ENCODE measurements at places on chromosomes 3 and 15.

DNA sequence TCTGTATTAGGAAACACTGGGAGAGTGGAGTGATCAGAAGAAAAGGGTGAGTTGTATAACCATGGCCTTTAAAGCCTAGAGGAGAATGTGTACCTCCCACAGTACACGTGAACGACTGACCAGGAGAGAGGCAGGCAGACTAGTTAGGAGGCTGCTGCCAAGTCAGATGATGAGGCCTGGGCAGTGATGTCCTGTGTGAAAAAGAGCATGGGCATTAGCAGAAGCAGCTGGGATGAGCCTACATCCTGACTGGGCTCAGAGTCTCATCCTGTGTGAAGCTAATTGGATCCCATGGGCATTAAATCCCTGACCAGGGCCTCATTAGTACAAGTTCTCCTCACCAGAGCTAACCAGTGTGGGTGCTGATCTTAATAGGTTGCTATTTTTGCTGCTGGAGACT lies 89.1 kb upstream of the SLC2A2 start:
- DNase-seq = no peak

GRCh38 chr15:48775546-48775945 lies 35.3 kb downstream of the CEP152 start:
- no peak for DNase-seq

DNA sequence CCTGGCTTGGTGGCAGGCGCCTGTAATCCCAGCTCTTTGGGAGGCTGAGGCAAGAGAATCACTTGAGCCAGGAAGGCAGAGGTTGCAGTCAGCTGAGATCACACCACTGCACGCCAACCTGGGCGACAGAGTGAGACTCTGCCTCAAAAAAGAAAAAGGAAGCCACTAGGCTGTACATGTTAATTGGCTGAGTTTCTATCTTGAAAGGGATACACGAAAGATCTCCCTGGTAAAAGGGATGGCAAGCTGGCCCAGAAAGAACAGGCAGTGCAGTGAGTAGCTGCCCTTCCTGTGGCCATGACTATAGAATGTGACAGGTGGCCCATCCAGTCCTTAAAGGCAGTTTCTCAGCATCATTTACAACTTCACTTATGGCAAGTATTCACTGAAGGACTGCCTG lies 12.3 kb downstream of the LRIG1 start:
- no peak for DNase-seq

DNA sequence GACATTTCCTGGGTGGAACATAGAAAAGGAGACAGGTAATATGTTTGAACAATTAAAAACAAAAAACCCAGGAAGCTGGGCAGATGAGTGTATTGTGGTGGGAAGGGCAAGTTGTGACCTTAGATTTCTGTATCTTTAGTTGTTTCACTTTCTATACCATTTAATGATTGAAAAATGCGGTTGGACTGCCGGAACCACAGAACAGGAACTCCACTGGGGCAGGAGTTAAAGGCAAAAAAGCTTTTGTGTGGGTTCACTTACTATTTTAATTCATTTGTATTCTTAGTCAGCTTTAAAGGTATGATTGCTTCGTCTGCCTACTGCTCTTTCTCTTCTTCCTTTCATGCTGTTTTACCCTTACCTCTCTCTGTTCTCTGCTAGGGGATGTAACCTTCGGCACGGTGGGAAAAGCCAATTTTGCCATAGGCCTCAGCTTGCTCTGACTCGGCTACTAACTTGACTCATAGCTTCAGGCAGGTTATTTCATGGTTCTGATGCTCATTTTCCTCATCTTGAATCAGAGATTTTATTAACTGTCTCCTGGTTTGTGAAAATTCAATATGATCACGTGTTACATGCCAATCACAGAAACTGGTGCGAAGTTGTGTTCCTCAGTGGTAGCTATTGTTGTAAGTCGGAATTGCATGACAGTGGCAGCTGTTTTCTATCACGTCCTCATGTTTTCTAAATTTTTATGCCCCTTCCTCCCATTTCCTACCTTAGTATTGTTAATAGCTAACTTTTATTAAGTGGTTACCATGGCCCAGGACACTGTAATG lies 1.6 kb upstream of the MCTP2 start:
- no peak for DNase-seq

DNA sequence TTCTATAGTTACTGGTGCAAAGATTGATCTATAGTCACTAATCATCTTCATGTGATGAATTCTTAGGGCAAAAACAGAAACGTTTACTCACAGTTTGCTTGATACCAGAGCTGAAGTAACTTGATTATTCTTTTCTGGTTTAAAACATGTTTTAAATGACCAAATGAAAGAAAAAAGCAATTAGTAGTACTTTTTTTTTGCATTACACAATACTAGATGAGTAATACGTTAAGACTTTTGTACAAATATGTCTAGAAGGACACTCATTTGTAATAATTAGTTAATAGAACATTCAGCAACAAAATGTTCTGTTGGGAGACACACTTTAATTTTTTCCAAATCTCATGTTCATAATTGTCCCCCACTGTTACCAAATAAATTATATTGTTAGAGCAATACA lies 523.2 kb downstream of the SOX2 start:
- no peak for DNase-seq

DNA sequence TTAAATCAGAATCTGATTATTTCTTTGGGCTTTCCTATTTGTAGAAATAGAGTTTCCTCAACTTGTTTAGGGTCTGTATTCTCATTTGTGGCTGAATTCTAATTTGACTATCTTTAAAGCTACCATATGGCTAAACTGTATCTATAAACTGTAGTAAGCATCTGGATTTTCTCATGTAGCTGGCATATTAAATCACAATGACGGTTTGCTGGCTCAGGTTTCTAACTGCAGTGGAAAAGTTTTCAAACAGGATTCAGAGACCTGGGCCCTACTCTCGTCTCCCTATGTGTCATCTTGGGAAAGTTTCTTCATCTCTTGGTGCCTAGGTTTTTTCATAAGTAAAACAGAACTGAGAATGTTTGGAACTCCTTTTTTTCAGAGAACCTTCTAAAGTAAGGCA lies 68.3 kb downstream of the GALK2 start:
- DNase-seq = no peak

GRCh38 chr15:66908744-66909095 lies 156.7 kb upstream of the SMAD3 start:
- DNase-seq = no peak

- DNase-seq = no peak
Observed at GRCh38 chr3:64766440-64766839, 78.6 kb upstream of the ADAMTS9 start.

DNA sequence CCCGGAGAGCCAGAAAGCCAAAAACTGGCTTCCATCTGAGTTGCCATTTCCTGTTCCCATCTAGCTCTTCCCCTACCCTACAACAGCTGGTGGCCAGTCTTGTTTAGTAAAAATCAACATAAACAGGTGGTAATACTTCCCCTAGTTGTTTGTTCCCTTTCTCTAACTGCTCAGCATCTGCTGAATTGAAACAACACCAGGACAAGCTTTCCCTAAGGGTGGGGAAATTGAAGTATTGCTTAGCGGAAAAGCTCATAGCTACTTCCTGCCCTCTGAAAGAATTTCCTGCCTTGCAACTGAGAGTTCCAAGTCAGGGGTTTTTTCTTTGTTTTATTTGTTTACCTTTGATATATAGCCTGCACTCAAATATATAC lies 66.8 kb downstream of the HMG20A start:
- DNase-seq = no peak

DNA sequence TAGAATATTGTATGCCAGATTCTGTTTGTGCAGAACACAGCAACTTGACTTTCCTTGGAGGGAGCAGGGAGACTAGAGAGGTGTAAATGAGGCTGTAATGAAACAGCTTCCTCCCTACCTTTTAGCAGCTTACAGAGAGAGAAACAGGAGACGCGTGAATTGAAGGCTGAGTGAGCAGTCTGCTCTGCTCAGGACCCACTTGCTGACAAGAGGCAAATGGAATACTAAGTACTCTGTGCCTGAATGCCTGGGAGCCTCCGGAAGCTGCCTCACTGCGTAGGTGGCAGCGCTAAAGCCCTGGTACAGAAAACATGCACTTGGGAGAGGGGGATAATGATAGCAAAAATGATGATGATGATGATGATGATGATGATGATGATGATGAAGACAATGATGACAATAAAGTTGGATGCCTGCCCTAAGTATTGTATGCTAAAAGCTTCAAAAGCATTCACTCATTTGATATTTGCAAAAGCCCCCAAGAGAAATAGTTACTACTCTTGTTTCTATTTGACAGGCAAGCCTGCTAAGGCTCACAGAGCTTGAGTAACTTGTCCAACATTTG lies 548.9 kb downstream of the NTRK3 start:
- no peak for DNase-seq

DNA sequence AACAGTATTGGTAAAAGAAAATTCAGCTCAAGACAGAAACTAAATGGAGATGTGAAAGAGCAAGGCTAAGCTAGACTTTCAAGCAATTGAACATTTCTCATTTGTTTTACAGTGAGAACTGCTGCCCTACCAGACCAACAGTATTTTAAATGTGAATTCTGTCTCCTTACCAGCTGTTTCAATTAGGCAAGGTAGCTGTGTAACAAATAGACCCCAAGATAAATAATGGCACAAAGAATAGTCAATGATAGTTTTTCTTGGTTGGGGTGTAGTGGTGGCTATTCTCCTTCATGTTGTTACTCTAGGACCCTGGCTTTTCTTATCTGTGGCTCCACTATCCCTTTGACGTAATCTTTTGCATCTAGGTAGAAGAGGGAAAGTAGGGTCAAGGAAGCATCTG lies 30.4 kb upstream of the THRB start:
- no peak for DNase-seq

GRCh38 chr3:22994781-22995180 lies 208.3 kb upstream of the UBE2E2 start:
- no peak for DNase-seq

GRCh38 chr3:104316118-104316517 lies 1050.6 kb upstream of the ALCAM start:
- no peak for DNase-seq

DNA sequence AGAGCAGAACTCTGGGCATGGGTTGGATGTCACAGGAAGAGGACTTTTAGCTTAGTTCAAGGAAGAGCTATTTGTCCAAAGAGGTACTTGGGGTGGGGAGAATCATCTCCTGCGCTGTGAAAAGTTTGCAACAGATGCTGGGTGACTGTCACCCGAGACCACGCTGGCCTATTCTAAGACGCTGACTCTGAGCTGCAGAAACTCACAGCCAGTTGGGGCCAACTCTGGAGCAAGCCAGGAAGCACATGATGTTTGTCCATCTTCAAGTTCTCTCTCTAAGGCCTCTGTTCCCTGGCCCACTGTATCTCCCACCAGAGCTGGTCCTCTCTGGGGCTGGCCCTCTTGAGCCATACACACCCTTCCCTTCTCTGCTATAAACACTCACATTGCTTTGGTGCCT lies 17.9 kb upstream of the CDCP1 start:
- DNase-seq = no peak

DNA sequence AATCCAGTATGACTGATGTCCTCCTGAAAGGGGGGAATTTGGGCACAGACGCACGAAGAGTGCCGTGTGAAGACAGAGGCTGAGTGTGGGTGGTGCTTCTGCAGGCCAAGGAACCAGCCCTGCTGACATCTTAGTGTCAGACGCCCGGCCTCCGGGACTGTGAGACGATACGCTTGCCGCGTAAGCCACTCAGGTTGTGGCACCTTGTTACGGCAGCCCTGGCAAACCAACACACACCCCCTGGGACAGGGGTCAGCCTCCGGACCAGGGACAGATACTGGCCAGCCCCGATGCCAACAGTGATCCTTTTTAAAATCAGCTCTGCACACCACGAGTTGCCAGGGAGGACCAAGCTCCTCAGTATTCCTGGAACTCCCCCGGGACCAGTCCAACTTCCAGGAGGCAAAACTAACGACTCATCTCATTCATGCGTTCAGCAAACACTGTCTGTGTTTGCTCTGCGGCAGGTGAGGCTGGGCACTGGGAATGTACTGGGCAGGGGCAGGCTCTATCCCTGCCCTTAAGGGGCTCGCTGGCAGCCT lies 21.2 kb upstream of the PIGZ start:
- DNase-seq = no peak

- DNase-seq = no peak
Observed at GRCh38 chr3:196968233-196969133, at the start of gene PIGZ. TSS of gene PIGZ (minus strand) at chr3:196968833. CDS start at chr3:196952031, 16,802 bp downstream.

- no peak for DNase-seq
Observed at GRCh38 chr3:128402319-128402718, 64.4 kb downstream of the DNAJB8 start.

DNA sequence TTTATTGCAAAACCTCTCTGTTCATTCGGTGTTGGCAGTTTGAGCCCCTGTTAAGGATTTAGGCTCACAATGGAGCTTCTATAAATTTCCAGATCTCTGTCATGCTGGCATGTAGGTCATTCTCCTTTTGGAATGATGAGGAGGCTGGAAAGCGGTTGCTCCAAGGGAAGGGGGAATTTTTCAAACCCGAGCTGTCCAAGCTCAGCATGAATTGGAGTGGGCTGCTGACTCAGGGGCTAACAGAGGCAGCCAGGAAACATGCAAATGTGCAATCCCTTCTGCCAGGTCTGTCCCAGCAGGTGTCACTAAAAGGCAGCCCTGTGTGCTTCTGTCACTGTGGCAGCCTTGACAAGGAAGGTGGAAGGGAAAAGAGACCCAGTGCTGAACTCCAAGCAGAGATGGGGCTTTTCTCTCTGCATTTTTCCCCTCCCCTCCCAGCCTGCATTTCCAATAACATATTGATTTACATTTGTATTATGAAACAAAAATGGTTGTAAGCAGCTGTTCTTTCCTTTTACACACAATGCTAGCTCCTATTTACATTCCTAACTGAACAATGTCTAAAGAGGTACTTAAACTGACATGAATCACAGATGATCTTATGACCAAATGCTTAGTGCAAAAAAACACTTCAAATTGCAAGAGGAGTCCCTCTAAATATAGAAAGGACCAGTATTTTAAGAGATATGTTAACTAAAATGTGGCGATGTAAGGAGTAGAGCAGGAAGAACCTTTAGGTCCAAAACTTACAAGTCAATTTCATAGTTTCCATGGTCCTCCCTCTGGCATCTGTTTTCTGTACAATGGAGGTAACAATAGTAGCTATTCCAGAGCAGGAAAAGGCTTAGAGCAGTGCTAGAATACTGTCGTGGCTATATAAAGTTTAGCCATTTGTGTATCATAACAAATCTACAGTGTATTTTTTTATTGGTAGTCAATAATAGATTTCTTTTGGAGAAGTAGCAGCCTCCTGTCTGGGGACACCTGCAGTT lies 84.5 kb upstream of the ATP10A start:
- no peak for DNase-seq

DNA sequence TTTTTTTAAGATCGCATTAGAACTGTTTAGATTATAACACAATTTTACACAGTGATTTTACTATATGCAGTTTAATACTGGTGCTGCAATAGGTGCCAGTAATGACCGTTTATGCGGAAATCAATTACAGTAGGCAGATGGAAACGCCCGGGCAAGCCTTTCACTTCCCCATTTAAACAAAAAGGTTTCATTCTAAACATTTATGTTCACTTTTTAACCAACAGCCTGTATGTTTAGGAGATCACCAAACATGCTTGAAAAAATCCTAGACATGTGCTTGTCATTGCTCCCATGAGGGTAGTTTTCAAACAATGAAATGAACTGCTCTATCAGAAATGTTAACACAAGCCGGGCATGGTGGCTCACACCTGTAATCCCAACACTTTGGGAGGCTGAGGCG lies 2.7 kb downstream of the BNIP2 start:
- DNase-seq = no peak

Measured in activated CD8-positive, alpha-beta memory T cell treated with anti-CD3 and anti-CD28 coated beads for 1 hour (primary cell).